ENCODE measurements at places on chromosomes 2 and 18.

GRCh38 chr2:11596801-11597200 lies 63.0 kb downstream of the GREB1 start:
- no peak for DNase-seq

DNA sequence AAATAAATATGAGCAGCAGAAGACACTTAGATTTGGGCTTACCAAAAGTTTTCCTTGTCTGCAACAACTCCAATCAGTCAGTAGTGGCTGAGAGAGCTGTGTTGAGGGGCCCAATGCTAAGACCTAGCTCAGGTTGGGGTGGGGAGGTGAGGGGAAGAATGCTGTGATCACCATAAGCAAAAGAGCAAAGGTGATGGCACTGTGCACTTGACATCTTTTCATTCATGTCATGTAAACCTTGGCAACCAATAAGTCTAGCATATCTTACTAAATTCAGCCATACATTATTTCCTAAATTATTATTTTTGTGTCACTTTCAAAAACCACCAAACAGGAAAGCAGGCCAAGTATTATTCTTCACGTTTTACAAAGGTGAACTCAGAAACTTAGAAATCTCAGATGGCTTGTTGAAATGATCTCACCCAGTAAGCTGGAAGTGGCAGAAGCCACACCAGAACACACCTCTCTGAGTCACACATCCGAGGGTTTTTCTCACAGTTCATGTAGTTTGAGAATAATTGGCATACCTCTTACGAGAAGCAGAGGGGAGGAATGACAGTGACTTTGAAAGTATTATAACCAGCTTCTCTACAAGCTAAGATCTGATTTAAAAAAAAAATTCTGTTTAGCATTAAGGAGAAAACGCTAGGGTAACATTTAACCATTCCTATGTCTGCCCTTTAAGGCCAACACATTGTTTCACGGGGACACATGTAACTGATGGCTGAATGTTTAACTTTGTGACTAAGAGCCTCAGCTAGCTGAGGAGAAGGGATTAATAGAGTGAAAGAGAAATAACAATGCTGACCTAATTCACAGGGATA lies 43.3 kb upstream of the SETBP1 start:
- peak; percentile 17 for DNase-seq

GRCh38 chr2:85222792-85223191 lies 89.6 kb downstream of the TCF7L1 start:
- DNase-seq = no peak

DNA sequence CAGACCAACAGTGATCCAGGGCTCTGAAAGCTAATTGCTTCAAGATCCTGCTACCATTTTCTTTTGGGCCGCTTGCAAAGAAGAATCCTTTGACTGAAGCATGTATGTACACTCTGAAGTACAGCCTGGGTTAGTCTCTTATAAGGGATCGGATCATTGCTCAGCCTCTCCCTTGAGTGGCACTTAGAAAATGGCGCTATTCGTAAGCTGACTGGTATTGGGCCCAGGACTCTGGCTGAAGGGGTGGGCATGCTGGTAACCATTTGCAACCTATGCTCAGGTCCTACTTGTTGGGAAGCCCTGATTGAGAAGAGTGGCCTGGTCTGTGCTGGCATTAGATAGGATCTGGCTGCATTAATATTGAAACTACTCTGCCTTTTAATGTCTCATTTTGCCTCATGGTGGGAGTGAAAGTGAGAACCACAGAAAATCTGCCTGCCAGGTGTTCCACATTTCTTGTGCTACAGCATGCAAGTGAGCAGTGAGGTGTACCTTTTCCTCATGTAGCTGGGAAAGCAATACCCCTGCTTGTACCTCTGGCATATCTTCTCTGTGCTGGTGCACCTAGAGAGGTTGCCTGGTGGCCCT lies 661 bp upstream of the MGAT5 start:
- DNase-seq = no peak

DNA sequence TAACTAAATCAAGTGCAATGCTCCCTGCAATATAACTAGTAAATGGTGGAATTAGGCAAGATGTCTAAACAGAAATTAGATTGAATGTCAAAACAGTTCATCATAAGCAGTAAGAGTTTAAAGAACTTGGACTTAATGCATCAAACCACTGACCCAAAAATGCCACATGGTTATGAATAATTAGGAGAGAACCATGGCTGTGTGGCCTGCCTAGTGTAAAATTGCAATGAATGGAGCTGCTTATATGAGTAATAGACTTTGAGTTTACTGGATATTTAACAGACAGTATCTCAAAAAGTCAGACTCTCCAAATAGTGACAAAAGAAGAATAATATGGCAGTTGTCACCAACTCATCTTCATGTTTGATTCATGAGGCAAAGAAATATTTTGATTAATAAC lies 101.6 kb upstream of the COL5A2 start:
- no peak for DNase-seq

- peak; percentile 56 for DNase-seq
Observed at GRCh38 chr2:37560863-37561614, 110.4 kb downstream of the CDC42EP3 start.

- DNase-seq = peak; percentile 74
Observed at GRCh38 chr2:158529379-158530259, 72.9 kb downstream of the PKP4 start.

DNA sequence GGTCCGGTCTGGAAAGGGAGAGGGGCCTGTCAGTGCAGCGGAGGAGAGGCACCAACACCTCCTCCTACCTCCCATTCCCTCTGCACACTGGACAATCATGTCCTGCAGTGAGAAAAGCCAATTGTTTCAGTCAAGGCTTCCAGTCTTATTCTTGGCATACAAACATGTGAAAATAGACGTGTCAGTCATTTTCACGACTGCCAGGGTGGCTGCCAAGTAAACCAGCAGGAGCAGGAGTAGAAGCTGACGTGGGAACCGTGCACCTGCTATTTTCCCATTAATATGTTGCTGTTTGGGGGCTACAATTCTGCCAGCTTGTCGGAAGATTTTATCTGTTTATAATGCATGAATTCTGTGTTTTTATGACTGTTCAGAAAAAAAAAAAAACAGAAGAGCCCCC lies 202.3 kb downstream of the SPP2 start:
- no peak for DNase-seq

DNA sequence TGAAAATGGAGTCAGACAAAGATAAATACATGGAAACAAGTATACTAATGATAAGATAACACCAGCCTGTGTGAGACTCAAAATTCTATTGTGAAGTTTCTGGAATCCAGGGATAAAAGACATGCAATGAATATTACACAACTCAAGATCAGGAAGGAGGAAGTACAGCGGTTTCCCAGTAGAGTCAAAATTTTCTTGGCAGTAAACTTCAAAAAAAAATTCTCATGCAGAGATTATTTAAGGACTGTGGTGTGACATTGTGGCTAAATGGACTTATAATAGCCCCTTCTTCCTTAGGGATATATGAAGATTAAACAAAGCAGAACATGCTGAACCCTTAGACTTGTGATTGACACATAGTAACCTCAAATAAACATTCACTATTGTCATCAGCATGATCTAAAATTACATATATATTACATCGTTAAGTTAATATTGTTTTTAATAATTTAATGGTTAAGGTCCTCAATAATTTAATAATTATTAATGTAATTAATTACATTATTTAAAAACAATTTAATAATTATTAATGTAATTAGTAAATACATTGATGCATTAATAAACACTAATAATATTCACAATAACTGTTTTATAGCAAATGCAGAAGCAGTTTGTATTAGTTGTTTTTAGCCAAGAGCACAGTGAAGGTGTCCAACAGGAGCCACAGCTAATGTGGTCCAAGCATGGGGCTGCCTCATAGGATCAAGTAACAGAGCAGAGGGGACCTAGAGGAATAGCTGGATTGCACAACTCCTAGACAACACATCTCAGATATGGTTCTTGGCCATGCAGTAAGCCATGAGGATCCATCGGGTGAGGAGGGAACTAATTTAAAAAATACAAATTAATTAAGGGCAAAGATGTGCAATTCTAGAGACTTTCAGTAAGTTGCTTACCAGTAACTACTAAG lies 77.3 kb downstream of the POLE4 start:
- DNase-seq = peak; percentile 75

GRCh38 chr18:59810183-59810582 lies 89.6 kb upstream of the PMAIP1 start:
- no peak for DNase-seq
